ENCODE measurements at places on chromosomes 1 and 21. TPM values are rescaled to one million over a fixed set of nuclear protein-coding genes. Genes with fewer than 3 reads are reported as not detected.

The FCRL4 gene
- not detected for total RNA-seq

The FAAH gene
- 3.2 TPM for total RNA-seq

The LRRC53 gene
- total RNA-seq, result not detected

The FCAMR gene
- total RNA-seq, result not detected

The LIN28A gene
- not detected for total RNA-seq

The MRPL55 gene
- 39.6 TPM for total RNA-seq

The PADI1 gene
- 0.12 TPM for total RNA-seq

The PEAR1 gene
- total RNA-seq, result 5.0 TPM

The PCNX2 gene
- total RNA-seq, result 66.5 TPM

The ARTN gene
- total RNA-seq, result 1.9 TPM

The MMP23B gene
- 0.49 TPM for total RNA-seq

The TCEANC2 gene
- 3.1 TPM for total RNA-seq

The METTL18 gene
- total RNA-seq, result 5.7 TPM

The ATP6V1G3 gene
- total RNA-seq, result not detected

The CFHR4 gene
- not detected for total RNA-seq

The OR2L13 gene
- total RNA-seq, result not detected

The CFAP141 gene
- not detected for total RNA-seq

The SERTAD4 gene
- 25.7 TPM for total RNA-seq

The C2CD4D gene
- not detected for total RNA-seq

The CYP4A22 gene
- not detected for total RNA-seq

The PTGER3 gene
- 14.8 TPM for total RNA-seq

The DYNLT5 gene
- total RNA-seq, result 2.8 TPM

The EXOC8 gene
- total RNA-seq, result 21.7 TPM

The RSBN1 gene
- total RNA-seq, result 9.5 TPM

The CCDC27 gene
- total RNA-seq, result not detected

The DEDD gene
- total RNA-seq, result 42.4 TPM

The ASPM gene
- total RNA-seq, result 3.9 TPM

The CELSR2 gene
- total RNA-seq, result 0.97 TPM

The ZSWIM5 gene
- 0.49 TPM for total RNA-seq

The LCE1E gene
- not detected for total RNA-seq

The GCSAML gene
- not detected for total RNA-seq

The MXRA8 gene
- 684 TPM for total RNA-seq

The RGS8 gene
- 0.16 TPM for total RNA-seq

The CCDC190 gene
- total RNA-seq, result 0.16 TPM

The OR14K1 gene
- total RNA-seq, result 0.49 TPM

The SPRR2A gene
- total RNA-seq, result not detected

The NHLH1 gene
- total RNA-seq, result 0.12 TPM

The RCC1 gene
- 30.8 TPM for total RNA-seq

The DNASE2B gene
- not detected for total RNA-seq

The PTBP2 gene
- total RNA-seq, result 30.3 TPM
